Activated CD4-positive, alpha-beta T cell treated with anti-CD3 and anti-CD28 coated beads, Interleukin-2, amount 50 U/mL, for 16 hours (primary cell): ENCODE measurements at places on chromosomes 16 and 17.

GRCh38 chr17:35660902-35661301 is 70.5 kb upstream of the RASL10B start:
- no peak for DNase-seq

- no peak for DNase-seq
These were observed 26.5 kb upstream of the AKTIP start for GRCh38 chr16:53529513-53529912.

DNA sequence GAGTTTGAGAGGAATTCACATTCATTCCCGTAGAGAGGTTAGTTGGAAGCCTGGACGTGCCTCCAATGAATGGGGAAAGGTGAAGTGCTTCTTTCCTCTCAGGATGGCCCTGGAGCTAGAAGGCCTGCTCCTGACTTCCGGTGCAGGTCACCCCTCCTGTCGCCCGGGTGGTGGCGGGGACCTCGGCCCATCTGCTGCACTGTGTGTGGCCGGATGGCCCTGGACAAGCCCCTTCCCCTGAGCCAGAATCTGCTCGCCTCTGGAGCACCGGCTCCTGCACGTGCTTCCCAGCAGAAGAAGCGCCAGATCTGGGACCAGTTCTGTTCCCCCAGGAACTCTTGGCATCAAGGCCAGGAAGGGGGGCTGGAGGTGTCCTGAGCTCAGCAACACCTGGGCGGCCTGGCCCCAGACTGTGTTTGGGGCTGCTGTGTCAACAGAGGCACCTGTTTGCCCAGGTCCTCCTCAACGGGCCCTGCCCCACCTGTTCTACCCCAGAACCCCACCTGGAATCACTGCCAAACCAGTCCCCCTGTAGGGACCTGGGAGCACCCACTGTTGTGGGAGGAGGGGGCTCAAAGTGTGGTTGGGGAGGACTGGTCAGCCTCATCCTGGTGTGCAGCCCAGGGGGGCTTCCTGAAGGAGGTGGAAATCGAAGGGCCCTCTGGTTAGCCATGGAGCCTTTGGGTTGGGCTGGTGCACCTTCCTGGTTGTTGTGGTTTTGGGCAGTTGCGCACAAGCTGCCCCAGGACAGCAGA is 5.1 kb upstream of the PERCC1 start:
- DNase-seq = no peak

- no peak for DNase-seq
These were observed 8.1 kb upstream of the ATP2A3 start for GRCh38 chr17:3972281-3972731.

- DNase-seq = no peak
These were observed 251.5 kb upstream of the SOX9 start for GRCh38 chr17:71869293-71869692.

DNA sequence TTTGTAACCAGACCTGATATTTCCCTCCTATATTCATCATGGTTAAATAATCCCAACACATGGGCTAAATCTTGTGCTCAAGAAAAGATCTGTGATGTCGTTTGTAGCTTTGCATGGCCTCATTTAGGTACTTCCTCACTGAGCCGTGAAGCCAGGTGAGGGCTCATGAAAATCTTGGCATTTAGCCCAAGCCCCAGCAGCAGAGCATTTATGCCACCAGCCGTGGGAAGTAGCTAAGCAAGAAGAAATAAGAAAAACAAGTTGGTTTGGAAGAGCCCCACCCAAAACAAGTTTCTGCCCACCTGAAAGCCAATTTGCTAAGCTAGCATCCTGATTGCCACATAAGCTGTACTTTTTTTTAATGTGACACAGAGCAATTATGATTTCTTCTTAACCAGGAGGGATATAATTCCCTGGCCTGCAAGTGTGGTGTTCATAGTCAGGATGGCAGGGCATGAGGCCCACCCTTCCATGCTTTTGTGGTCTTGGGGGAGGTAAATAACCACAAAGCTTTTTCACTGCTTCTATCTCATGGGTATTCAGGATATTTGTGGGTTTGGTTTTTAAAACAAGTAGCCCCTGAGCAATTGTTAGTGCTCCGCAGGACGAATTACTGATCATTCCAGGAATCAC is 10.5 kb downstream of the TMIGD1 start:
- no peak for DNase-seq

DNA sequence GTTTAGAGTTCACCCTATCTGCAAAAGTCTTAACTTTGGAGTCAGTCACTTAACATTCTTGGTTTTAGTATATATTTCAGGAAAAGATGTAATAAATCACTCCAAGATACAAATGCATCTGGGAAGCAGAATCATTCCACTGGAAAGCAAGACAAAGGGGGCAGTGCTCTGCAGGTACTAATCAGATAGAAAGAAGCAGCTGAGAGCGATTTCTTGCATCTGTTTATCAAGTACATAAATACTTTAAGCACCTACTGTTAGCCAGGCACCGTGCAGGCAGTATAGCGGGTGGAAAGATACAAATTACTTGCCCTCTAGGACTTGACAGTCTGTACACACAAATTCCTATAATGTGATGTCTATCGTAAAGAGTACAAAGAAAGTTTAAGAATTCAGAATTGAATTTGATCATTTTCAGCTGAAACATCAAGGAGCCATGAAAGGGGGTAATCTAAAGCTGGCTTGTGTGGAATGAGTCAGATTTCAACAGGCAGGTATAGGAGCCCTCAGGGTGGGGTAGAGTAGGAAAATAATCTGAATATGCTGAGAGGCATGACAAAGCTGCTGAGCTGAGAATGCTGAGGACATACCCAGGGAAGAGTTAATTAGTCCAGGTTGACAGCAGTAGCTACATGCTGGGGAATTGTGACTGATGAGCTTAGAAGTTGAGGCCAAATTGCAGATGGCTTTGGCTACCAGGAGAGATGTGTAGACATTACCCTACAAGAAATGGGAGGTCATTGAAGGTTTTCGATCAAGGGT is 110.2 kb downstream of the CA10 start:
- DNase-seq = no peak

DNA sequence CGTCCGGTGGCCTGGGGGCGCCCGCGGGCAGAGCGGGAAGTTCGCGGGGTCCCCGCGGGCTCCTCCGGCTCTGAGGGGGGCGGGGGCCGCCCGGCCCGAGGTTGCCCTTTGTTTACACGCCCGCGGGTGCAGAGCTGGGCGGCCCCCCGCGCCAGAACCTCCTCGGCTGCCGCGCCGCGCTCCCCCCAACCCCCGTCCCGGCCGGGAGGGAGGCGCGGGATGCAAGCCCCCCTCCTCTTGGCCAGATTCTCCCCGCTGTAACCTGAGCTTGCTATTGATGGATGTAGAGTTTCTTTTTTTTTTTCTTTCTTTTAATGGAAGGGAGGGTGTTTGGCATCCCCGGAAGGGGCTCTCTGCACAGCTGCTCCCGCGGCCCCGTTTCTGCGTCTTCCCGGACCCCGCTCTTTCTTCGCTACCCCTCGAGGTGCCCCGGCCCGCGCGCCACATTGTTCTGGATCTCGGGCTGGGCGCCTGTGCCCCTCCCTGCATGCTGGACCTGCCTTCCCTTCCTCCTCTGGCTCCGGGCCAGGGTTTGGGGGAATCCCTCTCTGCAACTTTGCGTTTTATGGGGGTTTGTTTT is 646 bp downstream of the CBX2 start:
- DNase-seq = no peak

DNA sequence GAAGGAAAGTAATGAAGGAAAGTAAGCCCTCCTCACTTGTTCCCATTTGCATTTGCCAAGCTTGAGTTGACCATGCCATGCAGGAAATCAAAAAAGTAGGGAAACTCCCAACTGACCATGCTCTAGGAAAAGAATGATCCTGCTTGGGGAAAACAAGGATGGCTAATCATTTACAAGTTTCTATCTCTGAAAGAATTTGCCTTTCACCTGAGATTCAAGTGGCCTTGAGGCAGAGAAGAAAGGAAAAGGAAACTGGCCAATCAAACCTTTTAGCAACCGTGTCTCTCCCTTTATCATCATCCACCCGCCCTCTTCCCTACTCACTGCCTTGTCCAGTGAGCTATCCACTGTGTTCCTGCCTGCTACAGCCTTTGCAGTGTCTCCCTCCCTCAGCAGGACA is 757.2 kb upstream of the SOX9 start:
- DNase-seq = no peak

DNA sequence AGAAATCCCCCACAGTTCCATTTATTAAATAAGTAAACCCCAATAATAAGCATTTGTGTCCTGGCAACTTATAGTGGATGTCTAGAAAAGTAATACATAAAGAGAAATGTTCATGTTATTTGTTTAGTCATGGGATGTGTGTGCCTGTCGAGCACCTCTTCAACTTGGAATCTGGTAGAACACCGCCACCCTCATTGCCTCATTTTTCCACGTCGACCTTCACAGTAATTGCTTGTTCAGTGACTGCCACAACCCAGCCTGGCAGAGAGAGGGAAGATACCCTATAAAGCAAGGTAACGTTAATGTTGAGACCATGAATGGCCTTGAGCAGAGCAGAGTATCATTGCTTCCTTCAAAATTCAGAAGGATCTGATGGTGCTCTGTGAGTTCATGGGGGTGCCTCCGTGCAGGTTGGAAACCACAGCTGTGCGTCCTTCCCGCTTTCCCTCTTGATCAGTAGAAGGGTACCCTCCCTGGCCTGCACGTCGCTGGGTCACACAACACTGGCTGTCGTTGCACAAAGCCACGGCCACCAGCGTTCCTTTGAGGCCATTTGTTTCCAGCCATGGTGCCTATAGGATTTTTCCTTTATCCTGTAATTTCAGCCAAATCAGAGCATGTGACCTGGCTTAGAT is 3.7 kb upstream of the DNASE1 start:
- no peak for DNase-seq

- no peak for DNase-seq
These were observed 22.1 kb downstream of the NUBP1 start for GRCh38 chr16:10765772-10766171.

DNA sequence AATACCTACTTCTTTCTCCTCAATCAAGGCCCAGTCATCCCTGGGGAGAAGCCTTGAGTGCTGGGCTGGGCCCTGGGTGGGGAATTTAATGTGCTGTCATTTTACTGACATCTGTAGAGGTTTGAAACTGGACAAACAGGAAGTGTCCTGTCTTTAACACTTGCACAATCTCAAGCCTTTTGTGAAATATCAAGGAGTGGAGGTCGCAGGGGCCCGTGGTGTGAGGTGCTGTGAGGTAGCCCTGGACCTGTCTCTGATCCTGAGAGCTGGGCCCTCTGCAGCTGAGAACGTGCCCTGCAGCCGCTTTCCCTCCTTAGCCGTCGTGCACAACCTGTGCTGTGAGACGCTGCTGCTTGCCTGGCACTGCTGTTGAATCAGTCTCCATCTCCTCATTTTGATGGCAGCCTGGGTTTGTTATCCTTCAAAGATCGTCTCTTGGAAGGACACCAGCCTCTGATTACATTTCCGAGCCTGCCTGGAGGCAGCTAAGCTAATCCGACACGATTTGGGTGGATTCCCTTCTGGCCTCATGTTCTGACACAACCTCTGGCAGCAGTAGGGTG is 29.9 kb downstream of the SMARCE1 start:
- DNase-seq = no peak

GRCh38 chr16:89425523-89425922 is 64.8 kb downstream of the ANKRD11 start:
- no peak for DNase-seq

- DNase-seq = no peak
These were observed 32.2 kb upstream of the CHMP6 start for GRCh38 chr17:80959330-80960036.

GRCh38 chr16:69680358-69680757 is 46.0 kb downstream of the NQO1 start:
- no peak for DNase-seq

DNA sequence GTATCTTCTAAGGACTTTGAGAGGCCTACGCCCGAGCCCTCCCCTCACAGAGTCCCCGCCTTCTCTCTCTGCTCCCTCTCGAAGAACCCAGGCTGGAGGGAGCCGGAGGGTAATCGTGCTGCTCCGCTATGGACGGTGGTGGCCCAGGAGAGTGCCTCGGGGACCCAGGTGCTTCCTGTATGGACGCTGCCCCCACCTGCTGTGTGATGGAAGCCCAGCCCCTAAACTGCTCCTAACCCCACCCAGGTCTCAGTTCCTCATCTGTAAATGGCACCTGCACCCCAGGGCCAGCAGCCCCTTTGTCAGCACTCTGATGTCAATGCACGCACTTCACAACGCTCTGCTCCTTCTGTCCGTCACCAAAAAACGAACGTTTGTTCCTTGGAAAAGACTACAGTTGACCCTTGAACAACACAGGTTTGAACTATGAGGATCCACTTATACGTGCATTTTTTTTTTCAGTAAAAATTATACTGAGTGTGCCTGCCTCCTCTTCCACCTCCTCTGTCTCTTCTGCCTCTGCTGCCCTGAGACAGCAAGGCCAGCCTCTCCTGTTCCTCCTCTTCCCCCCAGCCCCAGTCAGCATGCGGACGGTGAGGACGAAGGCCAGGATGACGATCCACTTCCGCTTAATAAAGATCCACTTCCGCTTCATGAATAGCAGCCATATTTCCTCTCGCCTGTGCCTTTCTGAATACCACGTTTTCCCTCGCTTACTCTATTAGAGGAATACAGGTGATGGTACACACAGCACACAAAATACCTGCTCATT is 118.3 kb downstream of the BANP start:
- no peak for DNase-seq

- no peak for DNase-seq
These were observed 69.3 kb downstream of the FTO start for GRCh38 chr16:53773150-53773846.

GRCh38 chr16:85239871-85240270 is 127.6 kb upstream of the CIBAR2 start:
- DNase-seq = no peak

DNA sequence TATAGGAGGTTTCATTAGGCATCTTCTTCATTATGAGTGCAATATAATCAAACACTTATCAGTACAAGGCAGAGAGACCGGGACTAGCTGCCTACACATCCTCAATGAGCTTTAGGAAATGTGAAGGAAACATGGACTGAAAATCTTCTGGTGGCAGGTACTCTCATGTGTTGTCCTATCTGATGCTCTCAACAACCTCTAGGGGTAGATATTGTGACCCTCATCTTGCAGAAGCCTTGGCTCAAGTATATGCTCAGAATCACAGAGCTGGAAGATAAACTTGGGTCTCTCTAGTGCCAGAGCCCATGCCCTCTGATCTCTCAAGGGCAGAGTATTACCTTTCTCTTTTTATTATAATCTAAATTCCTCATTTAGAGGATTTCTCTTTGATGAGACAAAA is 181.6 kb upstream of the C17orf78 start:
- no peak for DNase-seq

DNA sequence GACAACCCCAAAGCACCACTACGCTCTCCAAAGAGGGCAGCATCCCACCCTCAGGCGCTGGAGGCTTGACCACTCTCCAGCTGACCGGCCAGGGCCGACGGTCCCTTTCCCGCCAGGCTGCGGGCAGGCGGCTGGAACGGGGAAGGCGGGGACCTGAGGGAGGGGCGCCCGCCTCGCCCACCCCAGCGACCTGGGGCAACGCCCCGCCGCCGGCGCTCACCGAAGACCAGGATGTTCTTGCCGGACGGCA is 431 bp downstream of the DYNC1LI2 start:
- no peak for DNase-seq

GRCh38 chr16:83134638-83135037 is 507.9 kb downstream of the CDH13 start:
- DNase-seq = no peak

- no peak for DNase-seq
These were observed 23.2 kb upstream of the PHB1 start for GRCh38 chr17:49437696-49438435.
